ENCODE measurements at places on chromosomes 7 and 10.

- DNase-seq: no peak
These were observed 434.9 kb upstream of the KLF6 start for GRCh38 chr10:4219901-4220300.

- no peak for DNase-seq
These were observed 283.1 kb upstream of the PITRM1 start for GRCh38 chr10:3455385-3456334.

DNA sequence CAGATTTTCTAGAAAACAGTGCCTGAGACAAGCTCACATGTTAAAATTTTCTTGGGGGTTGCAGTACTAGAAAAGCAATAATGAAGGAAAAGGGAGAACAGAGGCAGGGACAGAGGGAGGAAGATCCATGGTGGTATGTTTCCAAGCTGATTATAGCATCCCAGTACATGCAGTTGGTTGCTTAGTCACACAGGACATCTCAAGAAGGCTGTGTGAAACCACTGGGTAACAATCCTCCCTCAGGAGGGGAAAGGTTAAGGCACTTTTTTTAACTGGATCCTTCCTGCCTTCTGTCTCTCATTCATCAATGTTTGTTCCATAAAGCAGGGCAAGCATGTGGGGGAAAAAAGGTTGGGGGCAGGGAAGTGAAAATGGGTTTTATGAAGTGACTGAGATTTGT, 6.1 kb upstream of the IMMP2L start:
- no peak for DNase-seq

DNA sequence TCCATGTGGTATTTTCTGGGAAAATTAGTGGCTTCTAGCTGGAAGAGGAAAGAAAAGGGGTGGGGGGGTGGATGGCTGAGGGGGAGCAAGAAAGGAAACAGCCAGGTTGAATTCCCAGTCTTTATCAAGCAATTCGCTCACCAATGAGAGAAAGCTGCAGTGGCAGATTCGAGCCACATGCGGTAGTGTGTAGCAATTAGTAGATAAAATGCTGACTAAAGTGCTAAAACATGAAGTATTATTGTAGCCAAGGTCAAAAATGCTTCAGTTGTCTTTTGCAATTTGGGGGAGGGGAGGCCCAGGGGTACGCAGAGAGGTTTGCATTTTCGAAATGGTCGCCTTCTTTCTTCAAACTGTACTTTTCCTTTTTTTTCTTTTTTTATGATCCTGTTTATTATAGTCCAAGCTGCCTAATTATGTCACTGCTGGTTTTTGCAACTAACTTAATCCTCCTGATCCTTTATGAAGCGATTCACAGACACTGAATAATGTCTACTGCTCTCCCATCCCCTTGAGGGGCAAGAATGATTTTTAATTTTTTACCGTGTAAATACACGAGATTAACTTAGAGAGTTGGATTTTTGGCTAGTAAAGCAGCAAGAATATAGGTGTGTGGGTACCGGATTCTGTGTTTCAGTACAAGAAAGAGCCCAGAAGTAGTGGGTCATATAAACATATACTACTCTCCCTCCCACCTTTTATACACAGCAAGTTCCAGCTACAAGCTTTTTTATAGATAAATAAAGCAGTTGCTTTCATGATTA, 3.6 kb upstream of the ARID5B start:
- DNase-seq: no peak

DNA sequence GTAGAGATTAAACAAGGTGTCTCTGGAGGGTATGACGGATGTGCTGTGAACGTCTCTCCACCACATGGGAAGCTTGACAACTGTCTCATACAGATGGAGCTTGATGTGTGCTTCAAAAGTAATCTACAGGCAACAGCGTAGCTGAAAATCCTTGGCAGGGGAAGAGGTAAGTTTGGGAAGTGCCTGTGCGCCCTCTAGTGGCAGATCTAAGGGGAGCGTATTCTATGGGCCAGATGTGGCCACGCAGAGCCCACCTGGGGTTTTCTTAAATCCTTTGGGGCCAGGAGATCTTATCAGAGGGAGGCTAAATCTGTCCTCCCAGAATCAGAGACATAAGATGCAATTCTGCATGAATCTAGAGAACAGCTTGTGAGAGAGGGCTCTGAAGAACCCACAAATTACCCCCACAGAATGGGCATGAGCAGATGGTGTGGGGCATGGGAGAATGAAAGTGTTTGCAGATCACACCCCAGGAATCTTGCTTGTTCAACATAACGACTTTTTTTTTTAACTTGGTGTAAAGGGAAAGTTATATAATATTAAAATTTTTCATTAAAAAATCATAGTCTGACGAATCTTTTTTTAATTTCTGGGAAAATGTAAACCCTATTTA, 91.2 kb upstream of the MPP7 start:
- DNase-seq: peak; percentile 24

GRCh38 chr10:123584419-123584775, 81.8 kb upstream of the GPR26 start:
- DNase-seq: no peak

GRCh38 chr7:134175334-134176036, 48.3 kb downstream of the LRGUK start:
- no peak for DNase-seq

DNA sequence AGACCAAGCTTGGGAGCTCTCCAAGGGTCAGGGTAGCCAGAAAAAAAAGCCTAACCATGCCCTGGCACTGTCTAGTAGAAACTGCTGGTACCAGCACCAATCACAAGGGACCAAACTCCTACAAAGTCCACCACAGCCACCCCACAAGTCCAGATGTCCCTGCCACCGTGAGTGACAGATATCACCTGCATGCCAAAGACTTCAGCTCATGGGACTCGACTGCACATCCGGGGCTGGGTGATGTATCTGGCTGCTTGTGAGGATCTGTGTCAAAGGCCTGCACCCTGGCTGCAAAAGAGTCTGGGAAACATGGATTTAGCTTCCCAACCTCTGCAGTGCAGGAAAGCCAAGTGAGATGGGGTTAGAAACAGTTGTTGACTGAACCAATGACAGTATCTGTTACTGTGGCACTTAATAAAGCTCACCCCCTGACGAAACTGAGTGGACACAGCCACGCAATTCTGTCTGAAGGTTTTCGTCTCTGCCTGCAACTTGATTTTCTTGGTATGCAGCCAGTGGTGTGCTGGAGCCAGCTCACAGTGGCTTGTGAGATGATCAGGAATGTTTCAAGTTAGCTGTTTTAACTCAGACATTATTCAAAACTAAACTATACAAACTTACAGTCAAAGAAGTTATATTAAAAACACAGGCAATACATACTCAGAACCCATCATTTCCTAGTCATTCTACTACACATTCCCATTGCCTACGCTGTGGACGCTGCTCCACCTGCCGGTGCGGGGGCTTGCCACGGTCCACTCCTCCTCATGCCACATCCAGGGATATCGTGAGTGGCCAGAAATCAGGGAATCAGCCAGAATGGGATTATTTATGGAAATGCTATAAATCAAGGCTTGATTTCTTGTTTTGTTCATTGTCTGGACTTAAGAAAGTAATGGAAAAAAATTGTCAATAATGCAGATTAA, 9.2 kb downstream of the ZNF488 start:
- no peak for DNase-seq

All from activated naive CD8-positive, alpha-beta T cell treated with anti-CD3 and anti-CD28 coated beads, Interleukin-2, amount 50 U/mL, for 16 hours (primary cell).